Motor neuron (in vitro differentiated cells): ENCODE measurements at places on chromosomes 5 and 9. TPM values are rescaled to one million over a fixed set of nuclear protein-coding genes. Genes with fewer than 3 reads are reported as not detected.

GRCh38 chr5:78416677-78417425 is 56.4 kb downstream of the SCAMP1 start:
- ATAC-seq, result peak; percentile 76

GRCh38 chr5:1463326-1464095 is 18.3 kb upstream of the SLC6A3 start:
- ATAC-seq, result no peak

- peak; percentile 92 for ATAC-seq
These were observed 227.0 kb downstream of the PDE4D start for GRCh38 chr5:59666440-59667068.

DNA sequence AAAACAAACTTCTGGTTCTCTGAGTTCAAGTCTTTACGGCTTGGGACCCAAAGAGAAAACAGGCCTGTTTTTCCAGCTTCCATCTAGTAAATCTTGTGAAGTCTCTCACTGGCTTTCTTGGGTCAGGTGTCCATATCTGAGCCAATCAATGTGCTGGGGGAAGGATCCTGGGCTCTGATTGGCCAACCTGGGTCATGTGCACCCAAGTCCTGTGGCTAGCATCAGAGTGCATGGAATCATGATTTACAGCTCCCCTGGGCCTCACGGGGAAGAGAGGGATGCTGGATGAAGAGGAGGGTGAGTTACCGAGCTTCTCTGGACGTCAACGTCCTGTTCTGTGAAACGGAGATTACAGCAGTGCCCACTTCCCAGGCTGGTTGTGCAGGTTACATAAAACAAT is 19.4 kb downstream of the CXCL14 start:
- no peak for ATAC-seq

- ATAC-seq, result no peak
These were observed 12.3 kb upstream of the C5orf24 start for GRCh38 chr5:134833340-134834032.

- no peak for ATAC-seq
These were observed 165.7 kb downstream of the PAM start for GRCh38 chr5:102920762-102921161.

DNA sequence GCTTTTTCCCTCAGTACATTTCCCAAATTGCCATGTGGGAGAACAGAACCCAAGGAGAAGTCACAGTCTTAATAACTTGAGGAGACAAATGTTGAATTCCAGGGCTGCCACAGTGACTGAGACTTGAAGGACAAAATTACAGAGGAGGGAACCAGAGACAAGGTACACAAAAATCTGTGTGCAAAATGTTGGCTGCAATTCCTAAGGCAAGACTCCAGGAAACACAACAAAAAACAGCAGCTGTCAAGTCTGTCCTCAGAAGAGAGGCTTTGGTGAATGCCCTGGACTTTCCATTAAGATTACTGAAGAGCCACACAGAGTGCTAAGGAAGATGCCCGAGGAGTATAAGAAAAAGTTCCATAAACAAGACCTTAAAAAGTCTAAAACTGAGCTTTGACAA is 21.1 kb downstream of the AP3B1 start:
- ATAC-seq, result no peak

DNA sequence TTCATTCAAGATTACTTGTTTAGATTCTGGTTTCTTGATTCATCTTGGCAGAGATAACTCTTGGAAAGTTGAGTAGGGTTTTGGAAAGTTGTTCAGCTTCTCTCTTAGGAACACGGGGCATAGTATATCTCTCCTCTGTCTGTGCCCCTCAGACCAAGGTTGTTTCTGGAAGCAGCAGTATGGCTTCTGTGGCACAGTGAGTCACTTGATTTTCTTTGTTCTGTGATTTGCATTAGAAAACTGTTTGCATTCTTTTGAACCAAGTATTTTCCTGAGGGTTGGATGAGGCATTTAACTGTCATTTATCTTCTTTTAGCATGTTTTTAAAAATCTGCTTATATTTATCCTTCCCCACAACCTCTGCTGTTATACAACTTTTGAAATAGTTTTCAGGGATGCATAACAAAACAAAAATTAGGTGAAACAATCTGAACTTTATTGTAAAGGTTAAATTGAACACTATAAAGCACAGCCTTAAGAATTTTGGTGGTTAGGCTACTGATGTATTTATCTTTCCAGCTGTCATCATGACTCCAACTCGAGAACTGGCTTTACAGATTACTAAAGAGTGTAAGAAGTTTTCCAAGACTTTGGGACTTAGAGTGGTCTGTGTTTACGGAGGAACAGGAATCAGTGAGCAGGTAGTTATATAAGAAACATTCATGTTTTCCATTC is 26.5 kb downstream of the DDX46 start:
- peak; percentile 82 for ATAC-seq

- ATAC-seq, result peak; percentile 65
These were observed 54.8 kb downstream of the UBAP1 start for GRCh38 chr9:34233672-34234071.

GRCh38 chr5:139787568-139788293 is 7.9 kb upstream of the PSD2 start:
- ATAC-seq, result peak; percentile 77

- no peak for ATAC-seq
These were observed 13.3 kb upstream of the GNG10 start for GRCh38 chr9:111648066-111648465.

- no peak for ATAC-seq
These were observed 1068.0 kb downstream of the MAT2B start for GRCh38 chr5:164573397-164573796.

DNA sequence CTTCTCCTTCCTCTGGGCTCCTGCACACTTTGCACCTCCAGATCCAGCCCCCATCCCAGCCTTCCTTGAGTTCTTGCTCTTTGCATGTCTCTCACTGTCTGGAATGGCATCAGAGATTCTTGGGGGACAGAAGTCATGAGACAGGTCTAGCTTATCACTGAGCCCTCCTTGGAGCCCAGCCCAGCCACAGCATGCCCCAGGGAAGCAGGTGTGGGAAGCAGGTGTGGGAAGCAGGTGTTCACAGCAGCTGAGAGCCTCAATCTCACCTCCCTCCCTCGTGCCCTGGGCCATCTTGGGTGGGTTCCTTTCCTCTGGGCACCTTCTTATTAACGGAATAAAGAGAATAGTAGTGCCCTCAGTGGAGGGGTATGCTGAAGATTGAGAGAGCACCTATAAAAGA is 27.2 kb downstream of the SLC6A7 start:
- no peak for ATAC-seq

- ATAC-seq, result no peak
These were observed 17.6 kb upstream of the VDAC1 start for GRCh38 chr5:134022333-134022732.

DNA sequence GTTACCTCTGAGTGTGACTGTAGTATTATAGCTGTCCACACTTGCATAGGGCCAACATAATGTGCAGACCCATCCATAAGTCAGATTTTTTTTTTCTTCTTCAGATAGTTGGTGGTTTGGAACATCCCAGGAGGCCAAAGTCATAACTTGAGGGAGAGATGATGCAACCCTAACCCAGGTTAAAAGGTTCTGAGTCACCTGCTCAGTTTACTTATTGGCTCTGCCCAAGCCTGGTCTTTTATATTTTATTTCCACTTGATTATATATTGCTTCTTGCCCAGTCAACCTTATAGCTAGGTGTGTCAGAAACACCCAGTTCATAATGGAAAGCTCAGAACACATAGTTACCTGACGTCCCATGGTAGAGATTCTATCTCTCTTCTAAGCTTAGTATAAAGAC is 113.1 kb upstream of the PCSK1 start:
- ATAC-seq, result no peak

GRCh38 chr9:107422189-107423185 is 67.1 kb downstream of the KLF4 start:
- peak; percentile 94 for ATAC-seq

Gene CCL19
- total RNA-seq, result not detected in 2 replicates

Gene GLRA1
- 8.6 and 13.2 TPM in 2 replicates for total RNA-seq

Gene ANKRD31
- total RNA-seq, result 0.15 and 0.24 TPM in 2 replicates

Gene PCDHB4
- total RNA-seq, result 1.5 and 1.8 TPM in 2 replicates

Gene WDR38
- total RNA-seq, result 0.31 and 0.33 TPM in 2 replicates

Gene MARCOL
- total RNA-seq, result 0.27 and 0.31 TPM in 2 replicates

Gene SLC34A1
- 1.2 TPM in 1 of 2 replicates, not detected in the other for total RNA-seq

Gene LCN15
- total RNA-seq, result 0.22 TPM in 1 of 2 replicates, not detected in the other

Gene RFX3
- 10.6 and 12.0 TPM in 2 replicates for total RNA-seq

Gene FBP2
- not detected in 2 replicates for total RNA-seq

Gene PPP3R2
- 0.06 TPM in 1 of 2 replicates, not detected in the other for total RNA-seq
